ENCODE measurements at places on chromosomes 2 and 18.

DNA sequence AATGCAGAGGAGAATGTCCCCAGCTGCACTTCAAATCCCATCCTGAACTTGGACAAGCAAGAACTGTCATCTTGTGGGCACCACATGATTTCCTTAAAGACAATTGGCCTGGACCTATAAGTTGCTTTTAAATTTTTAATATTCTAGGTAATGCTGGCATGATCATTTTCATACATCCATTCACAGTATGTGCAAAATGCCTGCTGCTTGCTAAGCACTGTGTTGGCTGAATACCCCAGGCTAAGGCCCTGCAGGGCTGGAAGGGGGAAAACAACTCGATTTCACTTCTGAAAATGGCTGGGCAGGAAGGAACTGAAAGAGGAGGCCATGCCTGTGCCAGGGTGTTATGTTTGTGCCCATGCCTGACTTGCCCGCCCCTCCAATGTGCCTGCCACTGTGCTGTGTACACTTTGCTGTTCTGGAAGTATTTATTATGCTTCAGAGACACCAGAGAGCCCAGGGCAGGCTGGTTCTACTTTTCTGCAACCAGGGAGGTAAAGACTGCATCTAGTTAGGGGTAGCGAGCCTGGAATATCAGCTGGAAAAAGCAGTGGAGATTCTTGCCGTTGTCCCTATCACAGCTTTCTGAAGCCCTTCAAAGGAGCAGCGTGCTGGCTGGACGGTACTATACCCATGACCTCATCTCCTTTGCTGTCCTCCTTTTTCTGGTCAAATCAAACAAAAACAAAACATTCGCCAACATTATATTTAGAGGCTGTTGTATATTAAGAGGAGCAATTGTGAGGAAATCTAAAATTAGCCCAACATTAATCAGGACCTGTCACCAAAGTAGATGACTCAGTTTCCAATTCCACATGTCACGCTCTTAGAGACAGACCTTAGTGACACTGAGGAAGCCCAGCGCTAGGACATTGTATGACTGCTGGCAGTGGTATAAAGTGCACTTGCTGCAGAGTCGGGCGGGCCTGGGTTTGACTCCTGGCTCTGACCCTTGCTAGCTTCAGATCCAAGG lies 158.1 kb downstream of the DDX1 start:
- DNase-seq = no peak

GRCh38 chr2:35463805-35464596 lies 891.6 kb upstream of the CRIM1 start:
- no peak for DNase-seq

GRCh38 chr2:220433131-220433530 lies 805.7 kb downstream of the SLC4A3 start:
- DNase-seq = no peak

DNA sequence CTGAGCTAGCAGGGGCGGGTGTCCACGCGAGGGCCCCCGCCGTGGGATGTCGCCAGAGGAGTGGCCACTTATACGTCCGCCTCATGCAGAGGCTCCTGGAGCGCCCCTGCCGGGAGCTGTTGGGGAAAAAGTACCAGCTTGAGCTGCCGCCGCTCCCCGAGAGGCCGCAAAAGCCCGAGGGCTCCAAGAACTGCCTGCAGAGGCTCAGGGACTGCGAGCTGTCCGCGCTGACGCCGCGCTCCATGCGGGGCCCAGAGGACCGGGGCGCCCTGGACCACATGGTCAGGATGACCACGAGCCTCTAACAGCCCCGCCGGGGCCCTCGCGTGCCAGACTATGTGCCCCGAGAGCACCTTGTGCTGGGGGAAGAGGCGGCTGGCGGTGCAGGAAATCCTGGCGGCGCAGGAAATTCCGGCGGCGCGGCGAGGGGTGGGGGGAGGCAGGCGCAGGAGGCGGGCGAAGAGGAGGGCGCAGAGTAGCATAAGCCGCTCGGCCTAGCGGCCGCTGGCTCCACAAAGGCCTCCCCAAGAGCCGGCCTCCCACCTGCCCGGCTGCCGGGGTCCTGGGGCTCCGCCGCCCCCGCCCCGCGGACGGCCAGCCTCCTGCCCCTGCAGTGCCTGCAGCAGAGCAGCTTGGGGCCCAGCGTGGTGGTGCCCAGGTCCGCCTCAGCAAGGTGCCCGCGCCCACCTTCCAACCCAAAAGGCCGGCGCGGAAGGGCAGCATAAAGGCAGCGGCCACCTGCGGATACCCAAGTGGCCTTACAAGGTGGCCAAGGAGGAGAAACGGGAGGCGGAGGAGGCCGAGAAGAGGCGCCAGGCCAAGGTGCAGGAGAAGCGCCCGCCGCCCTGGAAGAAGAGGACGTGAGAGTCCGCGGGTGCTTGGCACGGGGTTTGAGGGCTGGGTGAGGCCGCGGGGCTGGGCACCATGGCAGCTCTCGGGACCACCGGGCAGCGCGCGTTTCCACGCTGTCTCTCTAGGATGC lies 42.1 kb upstream of the TRIM43B start:
- peak; percentile 41 for DNase-seq

- no peak for DNase-seq
Observed at GRCh38 chr2:96403481-96403880, 67.9 kb downstream of the NCAPH start.

GRCh38 chr18:49863769-49864621 lies 50.7 kb upstream of the ACAA2 start:
- no peak for DNase-seq

DNA sequence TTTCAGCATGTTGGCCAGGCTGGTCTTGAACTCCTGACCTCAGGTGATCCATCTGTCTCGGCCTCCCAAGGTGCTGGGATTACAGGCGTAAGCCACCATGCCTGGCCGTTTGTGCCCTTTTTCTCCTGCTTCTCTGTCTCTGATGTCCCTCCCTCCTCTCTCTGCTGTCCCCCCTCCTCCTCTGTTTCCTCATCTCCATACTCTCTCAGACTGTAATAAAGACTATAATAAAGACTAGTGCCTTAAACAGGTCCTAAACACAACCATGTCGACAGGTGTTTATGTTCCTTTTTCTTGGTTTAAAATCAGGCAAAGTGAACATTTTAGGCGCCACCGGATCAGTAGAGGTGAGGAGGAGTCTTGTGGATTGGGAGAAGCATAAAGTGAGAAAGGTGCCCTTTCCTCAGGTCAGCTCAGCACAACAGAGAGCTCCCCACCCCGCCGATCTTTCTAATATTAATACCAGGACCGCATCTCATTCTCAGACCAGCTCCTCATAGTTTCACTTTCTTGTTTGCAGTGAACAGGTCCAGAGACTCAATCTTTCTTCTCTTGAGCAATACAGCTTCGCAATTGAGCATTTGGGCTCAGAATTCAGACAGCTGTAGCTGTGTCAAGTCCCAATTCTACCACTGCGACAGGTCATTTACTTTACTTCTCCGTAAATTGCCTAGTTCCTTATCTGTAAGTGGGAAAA lies 23.7 kb downstream of the TIMM21 start:
- no peak for DNase-seq

GRCh38 chr18:36441426-36442240 lies 144.1 kb downstream of the FHOD3 start:
- no peak for DNase-seq

DNA sequence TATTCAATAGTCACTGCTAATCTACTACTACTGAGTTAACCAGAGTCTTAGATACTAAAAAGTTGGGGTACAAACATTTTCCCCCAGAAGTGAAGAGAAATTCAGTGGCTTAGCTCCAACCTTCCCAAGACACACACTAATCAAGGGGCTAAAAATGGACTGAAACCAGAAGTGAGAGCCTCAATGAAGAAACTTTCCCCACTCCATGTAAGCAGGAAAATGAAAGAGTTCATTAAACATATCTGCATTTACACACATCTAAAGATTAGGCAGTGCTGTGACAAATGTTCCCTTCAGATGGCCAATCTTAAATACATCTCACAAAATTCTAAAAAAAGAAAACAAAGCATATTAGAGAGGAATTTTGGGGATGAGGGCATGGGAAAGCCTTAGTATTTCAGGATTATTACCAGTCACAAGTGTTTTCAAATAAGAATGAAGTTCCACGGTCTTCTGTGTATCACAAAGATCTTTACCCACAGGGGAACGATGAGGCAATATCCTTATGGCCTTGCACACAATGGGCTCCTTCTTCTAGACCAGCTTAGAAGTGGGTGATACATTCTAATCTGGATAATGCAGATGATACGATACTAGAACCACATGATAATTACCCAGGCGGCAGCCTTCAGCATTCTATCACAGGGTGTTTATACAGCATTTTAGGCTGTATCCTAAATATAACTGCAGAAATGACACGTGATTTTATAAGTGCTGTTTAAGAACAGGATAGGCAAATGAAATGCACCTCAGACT lies 17.1 kb downstream of the ANKRD44 start:
- no peak for DNase-seq

DNA sequence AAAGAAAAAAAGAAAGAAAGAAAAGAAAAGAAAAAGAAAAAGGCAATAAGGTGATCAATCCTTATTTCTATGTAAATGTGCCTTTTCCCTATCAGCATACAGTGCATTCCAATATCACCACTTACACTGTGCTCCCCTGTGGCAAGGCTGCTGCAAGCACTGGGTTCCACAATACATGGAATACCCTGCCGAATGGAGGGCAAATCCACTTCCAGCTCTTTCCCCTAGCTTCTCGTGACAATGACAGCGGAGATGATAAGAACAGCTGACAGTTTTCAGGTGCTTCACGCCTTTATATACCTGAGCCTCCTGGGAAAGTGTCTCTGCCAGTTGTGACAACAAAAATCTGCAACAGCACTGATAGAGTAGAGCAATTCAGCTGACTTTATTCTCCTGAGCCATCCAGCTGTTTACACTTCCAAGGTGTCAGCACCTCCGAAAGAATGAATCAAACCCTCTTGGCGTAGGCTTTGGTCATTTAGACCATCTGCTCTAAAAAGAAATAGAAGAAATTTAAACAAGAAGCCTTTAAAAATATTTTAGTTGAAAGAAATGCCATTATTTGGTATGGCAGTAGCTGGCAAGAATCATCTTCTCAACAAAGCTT lies 135.2 kb upstream of the RNF152 start:
- DNase-seq = no peak

DNA sequence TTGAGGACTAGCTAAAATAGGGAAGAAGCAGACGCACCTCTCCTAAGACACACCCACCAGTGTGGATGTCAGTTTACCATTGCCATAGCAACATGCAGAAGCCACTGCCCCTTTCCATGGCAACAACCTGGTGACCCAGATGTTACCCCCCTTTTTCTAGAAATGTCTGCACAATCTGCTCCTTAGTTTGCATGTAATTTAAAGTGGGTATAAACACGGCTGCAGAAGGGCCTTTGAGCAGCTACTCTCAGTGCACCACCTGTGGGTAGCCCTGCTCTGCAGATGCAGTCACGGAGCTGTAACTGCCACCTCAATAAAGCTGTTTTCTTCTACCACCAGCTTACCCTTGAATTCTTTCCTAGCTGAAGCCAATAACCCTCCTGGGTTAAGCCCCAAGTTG lies 87.1 kb downstream of the FBXO15 start:
- no peak for DNase-seq

- no peak for DNase-seq
Observed at GRCh38 chr18:21454725-21455124, 145.8 kb downstream of the ESCO1 start.

DNA sequence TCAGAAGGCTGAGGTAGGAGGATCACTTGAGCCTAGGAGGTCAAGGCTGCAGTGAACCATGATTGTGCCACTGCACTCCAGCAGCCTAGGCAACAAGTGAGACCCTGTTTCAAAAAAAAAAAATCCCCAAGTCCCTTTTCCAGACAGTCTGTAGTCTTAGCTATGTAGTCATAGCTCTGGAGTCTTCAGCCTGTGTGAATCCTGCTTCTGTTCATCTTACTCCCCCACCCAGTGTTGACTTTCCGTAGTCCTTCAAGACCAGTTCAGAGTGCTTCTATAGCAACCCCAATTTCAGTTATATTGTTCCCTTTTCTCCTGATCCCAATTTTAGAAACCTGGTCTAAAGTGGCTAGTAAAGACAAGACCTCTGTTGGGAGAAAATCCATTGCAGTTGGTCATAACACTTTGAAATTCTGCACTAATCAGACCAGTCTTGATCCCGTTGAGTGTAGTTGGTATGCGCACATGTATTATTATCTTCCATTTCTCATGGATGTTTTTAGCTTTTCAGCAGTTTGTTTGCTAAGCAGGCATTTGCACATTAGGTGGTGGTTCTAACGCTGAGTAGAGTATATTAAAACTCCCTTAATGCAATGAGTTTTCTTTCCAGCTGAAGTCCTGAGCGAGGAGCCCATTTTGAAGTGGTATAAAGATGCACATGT lies 9.0 kb downstream of the BZW1 start:
- DNase-seq = no peak

GRCh38 chr2:205698286-205699268 lies 16.3 kb downstream of the NRP2 start:
- no peak for DNase-seq

- DNase-seq = no peak
Observed at GRCh38 chr2:102892698-102893310, 131.0 kb downstream of the TMEM182 start.

GRCh38 chr18:45935591-45936335 lies 31.4 kb downstream of the EPG5 start:
- no peak for DNase-seq

GRCh38 chr2:216695401-216695821 lies at the start of gene IGFBP5:
IGFBP5 (minus strand) TSS chr2:216695549; CDS start chr2:216694775, 774 bp downstream.
- no peak for DNase-seq

GRCh38 chr2:7674606-7675005 lies 757.4 kb downstream of the RNF144A start:
- DNase-seq = no peak

GRCh38 chr2:215451012-215451756 lies 15.3 kb upstream of the FN1 start:
- no peak for DNase-seq

GRCh38 chr18:45267622-45268021 lies 347.7 kb upstream of the SLC14A2 start:
- DNase-seq = no peak

DNA sequence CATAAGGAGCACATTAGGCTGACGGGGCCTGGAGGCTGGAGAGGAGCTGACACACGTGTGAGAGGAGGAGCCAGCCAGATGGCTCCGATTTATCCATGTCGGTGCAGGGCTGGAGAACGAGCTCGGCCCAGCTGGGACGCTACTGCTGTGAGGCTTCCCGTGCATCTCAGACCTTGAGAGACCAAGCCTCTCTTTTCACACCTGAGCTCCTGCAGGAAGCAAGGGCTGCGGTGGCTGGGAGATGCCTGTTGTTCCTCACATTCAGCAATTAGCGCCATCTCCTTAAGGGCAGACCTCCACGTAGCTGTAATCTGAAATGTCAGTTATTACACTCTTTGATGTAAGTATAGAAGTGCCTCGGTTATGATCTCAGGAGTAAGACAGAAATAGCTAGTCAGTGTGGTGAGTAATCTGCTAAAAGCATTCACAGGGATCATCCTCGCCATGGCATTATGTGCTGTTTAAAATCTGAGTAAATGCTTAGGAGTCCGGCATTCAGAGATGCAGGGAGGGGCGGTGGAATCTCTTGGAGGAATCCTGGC lies 107.9 kb downstream of the PRKCE start:
- DNase-seq = no peak

GRCh38 chr2:105778080-105778607 lies 33.4 kb downstream of the NCK2 start:
- no peak for DNase-seq

GRCh38 chr2:85976106-85976920 lies 87.5 kb upstream of the ST3GAL5 start:
- no peak for DNase-seq

Data from T-cell (primary cell).